GM12865 (cell line): ENCODE measurements at places on chromosomes 6 and 20.

GRCh38 chr20:15756754-15757115 lies 816.5 kb downstream of the KIF16B start:
- DNase-seq: no peak

DNA sequence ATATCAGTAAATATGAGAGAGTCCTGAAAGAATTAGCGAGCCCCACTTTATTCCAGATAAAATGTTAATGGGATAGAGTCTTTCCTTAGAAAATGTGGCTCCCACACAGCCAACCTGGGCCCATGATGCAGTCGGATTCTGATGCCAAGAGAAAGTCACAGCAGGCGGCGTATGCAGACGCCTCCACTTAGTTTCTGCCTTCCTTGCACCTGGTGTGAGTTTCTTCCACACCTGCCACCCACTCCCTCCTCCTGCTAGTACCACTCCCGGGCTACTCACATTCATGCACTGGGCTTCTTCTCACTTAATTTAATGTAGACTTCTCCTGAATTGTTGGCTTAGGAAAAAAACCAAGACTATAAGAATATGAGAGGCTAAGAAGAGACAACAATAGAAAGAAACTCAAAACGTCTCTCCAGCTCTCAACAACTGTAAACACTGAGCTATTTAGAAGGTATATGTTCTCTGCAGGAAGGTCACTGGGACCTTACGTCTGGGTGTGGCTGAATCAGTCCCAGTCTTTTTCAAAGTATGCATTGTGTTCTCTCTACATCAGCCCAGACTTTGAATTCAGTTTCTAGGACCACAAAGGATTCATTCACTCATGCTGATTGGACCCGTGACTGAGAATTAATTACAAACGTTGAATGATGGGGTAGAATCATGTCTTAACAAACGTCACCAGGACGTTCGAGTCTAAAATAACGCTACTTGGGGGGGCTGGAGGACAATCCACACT lies 70.4 kb downstream of the GCNT2 start:
- DNase-seq: no peak

GRCh38 chr20:20373091-20373571 lies 5.2 kb downstream of the INSM1 start:
- no peak for DNase-seq

- DNase-seq: peak; percentile 12
These were observed 2.0 kb upstream of the MICA start for GRCh38 chr6:31401403-31401802.

DNA sequence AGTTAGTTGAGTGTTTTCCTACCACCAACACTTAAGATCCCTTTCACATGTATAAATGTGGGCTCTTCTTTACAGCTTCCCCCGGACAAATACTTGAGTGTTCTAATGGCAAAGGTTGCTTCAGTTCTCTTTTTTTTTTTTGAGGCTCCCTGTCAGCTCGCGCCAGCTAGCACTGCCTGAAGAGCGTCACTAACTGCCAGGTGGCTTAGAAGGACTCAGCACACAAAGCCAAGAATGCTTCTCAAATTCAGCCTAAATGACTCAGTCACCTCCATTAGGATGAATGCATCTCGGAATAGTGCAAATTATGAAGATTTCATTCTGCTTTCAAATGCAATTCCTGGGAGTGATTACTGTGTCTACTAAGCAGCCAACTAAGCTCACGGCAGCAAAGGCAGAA lies 150.7 kb upstream of the BTBD3 start:
- DNase-seq: no peak

DNA sequence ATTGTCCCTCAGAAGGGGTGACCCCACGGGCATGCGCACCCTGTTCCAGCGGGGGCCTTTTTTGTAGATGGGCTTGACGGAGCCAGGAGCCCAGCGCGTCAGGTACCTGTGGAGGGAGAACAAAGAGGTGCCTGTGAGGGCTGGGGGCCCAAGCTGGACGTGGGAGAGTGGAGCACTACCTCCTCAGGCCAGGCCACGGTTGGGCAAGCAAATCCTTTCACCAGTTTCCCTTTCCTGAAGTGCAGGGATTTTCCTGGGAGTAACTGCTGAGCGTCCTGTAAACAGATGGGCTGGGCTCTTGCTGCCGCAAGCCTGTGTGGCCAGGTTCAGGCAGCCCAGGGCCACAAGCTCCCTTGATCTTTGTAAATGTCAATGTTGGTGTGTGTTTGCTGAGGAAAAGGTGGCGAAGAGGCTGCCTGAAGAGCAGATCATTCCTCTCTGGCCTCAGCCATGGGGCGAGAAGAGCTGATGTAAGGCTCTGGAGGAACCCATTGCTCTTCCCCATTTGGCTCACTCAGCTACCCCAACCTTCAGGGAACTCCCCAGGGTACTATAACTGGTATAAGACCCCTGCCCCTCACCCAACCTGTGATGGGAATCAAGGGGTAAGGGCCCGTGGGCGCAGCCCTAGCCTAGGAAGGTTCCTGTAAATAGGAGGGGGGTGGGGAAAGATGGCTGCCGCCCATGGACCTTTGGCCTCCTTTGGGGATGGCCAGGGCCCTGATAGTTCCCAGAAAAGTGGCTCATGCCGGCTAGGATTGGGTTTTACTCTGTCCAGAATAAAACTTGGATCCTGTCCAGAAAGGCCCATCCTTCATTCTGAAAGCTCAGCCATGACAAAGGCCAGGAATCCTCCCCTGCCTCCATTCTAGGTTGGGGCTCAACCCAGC lies 15.5 kb downstream of the MRPS18A start:
- no peak for DNase-seq

DNA sequence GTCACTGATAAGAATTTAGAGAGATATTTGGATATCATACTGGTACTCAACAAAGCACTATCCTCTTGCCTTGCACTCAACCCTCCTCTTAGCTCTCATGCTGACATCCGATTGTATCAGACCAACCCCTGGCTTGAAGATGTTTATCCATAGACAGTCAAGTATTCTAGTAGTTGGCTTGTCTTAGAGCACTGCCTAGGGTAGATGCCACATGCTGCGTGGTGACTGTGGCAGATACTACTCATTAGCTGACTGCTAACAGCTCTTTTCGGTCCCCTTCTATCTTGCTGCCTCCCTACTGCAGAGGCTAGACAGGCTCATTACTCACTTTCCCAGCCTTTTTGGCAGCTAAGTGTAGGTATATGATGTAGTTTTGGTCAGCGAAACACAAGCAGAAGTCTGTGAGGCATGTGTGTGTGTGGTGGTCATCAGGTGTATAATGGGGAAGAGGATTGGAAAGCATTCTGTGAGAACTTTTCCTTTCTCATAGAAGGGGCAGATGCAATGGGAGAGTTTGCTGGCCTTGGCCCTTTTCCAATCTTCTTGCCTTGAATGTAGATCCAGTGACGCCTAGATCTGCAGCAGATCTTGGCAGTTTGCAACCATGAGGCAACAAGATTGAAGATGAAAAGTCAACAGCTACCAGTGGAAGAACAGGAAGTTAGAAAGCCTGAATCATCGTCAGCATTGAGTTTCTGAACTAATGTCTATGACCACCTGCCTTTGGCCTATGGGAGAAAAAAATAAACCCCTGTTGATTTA lies 4.4 kb upstream of the IFNGR1 start:
- DNase-seq: peak; percentile 38

DNA sequence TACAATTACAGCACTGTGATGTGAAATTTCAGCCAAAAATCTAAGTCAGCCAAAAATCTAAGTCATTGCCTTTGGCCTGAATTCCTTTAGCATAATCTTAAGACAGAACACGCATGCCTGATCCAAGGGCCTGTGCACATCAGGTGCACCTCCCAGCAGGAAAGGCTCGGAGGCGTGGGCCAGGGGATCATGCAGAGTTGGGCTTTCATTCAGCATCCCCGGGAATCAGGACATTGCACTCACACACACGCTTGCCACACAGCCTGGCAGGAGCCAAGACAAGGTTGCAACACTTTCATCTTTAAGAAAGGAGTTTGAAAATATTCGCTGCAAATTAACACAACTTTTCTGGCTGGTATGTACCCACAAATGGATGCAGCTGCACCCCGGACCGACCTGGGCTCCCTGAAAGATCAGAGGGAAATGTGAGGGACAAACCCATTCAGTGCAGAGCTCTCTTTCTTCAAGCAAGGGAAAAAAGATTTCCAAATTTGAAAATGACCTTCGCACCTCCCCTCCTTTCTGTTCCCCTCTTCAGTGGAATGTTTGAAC lies 48.8 kb downstream of the ERMARD start:
- DNase-seq: no peak

GRCh38 chr6:117547688-117548621 lies 54.4 kb downstream of the GOPC start:
- DNase-seq: peak; percentile 43

GRCh38 chr6:164290101-164290500 lies 875.6 kb downstream of the QKI start:
- DNase-seq: no peak

GRCh38 chr6:128070406-128070805 lies 169.5 kb upstream of the THEMIS start:
- no peak for DNase-seq

DNA sequence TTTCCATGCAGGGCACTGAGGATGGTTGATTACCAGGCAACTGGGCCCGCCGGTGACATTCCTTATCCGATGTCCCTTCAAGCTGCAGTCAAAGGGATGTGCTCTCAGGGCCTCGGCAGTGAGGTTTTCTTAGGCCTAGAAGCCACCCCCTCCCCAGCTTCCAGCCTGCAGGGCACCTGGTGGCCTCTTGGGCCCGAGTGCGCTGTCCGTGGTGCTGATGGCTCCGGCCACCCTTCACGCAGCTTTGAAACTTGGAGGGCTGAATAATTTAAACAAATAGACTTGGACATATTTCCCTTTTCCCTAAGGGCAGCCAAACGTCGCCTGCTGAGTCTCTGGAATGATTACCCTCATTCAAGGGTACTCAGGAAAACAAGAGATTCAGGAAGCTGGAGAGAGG lies 8.9 kb upstream of the MLN start:
- DNase-seq: peak; percentile 54

DNA sequence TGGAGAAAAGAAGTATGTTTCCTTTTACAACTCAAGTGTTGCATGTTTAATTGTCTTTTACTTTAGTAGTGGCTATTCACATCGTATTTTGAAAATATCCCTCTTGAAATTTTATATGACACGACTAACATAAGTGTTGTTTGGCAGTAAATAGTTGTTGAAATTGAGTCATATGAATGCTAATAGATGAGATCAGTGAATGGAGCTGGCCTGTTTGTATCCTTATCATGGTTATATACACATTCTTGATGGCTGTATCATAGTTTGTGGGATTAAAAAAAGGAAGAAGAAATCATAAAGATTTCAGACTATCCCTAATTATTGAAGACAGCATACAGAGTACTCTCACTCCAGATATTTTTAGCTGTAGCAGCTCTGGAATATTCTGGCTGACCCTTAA lies 8.2 kb upstream of the RAE1 start:
- no peak for DNase-seq

DNA sequence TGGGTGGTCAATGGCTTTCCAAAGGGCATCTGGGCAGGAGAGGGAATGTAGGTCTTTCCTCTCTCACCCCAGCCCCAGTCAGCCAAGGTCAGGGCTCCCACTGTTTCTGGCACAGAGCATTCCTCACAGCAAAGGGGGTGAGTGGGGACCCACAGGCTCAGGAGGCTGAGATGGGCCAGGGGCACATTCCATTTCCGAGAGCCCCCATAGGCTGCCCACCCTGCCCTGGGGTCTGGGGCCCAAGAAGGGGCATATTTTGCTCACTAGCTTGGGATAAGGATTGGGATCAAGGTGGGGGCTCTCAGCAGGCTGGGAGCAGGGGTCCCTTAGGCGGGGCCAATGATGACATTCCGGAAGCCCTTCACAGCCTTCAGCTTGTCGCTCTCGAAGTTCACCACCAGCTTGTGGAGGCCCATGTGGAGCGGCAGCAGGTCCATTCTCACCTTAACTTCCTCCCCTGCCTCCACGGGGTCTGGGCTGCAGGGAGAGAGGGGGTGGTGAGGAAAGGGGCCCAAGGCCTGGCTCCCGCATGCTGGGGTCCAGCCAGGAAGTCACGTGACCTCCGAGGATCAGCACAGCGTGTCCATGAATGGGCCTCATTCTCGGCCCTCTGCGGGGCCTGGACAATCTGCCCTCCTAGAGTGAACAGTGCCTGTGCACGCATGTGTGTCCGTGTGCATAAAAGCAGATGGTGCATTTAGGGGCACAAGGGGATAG lies 35.0 kb downstream of the TGM2 start:
- no peak for DNase-seq

DNA sequence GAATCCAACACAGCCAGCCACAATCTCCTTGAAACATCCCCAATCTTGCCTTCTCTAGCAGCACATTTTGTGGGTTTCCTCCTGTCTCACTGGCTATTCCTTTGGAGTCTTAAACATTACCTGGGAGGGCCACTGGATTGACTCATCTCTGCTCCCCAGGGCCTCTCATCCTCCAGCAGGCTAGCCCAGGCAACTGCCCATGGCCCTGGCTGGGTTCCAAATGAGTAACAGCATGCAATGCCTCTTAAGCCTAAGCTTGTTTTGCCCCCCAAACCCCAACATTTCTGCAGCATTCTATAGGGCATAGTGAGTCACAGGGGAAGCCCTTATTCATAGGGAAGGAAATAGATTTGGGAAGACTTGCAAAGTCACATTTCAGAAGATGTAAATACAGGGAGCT lies 204.9 kb downstream of the FOXA2 start:
- no peak for DNase-seq

- DNase-seq: no peak
These were observed 103.3 kb upstream of the PDE7B start for GRCh38 chr6:135748189-135748588.

DNA sequence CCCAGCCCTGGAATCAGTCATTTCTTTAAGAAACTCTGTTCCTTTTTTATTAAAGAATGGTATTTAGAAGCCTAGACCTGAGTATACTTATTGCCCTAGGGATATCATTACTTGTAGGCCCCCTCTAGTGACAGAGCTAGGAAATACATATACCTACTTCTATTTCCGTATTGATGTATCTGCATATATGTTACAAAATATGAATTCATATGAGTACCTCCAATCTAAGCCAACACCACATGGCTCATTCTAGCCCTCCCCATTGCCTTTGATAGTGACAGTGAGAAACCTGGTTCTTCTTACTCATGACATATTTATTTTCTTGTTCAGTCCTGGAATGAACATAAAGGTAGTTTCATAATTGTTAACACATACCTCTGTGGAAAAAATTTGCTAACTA lies 137.2 kb downstream of the FARS2 start:
- peak; percentile 76 for DNase-seq

GRCh38 chr6:116877743-116878142 lies 701 bp downstream of the RFX6 start:
- no peak for DNase-seq

GRCh38 chr6:158226655-158227512 lies 58.7 kb downstream of the GTF2H5 start:
- no peak for DNase-seq

GRCh38 chr6:3407840-3408239 lies 49.0 kb downstream of the SLC22A23 start:
- DNase-seq: no peak

GRCh38 chr20:63572788-63573646 lies 1.0 kb downstream of the HELZ2 start:
- no peak for DNase-seq

DNA sequence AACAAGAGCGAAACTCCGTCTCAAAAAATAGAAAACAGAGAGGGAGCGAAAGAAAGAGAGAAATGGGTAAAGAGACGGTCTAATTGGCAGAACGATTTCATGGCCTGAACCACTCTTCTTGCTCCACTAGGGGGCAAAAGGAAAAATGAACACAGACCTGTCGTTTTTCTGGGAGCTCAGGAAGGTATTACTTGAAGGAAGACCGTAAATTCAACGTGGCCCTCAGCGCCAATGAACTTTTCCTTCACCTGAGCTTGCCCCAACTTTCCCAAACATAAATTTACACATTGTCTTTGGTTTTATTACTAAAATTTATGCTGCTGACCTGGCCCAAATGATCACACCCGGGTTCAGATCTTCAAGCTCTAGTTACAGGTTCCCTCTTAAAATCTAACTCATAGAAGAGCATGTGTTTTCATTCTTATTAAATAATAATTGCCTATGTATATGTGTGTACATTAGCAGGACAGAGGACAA lies 67.3 kb downstream of the ATP9A start:
- DNase-seq: peak; percentile 32
